Sigmoid colon (tissue), 7 donors: ENCODE measurements at places on chromosomes 5 and 9. TPM values are rescaled to one million over a fixed set of nuclear protein-coding genes. Genes with fewer than 3 reads are reported as not detected.

DNA sequence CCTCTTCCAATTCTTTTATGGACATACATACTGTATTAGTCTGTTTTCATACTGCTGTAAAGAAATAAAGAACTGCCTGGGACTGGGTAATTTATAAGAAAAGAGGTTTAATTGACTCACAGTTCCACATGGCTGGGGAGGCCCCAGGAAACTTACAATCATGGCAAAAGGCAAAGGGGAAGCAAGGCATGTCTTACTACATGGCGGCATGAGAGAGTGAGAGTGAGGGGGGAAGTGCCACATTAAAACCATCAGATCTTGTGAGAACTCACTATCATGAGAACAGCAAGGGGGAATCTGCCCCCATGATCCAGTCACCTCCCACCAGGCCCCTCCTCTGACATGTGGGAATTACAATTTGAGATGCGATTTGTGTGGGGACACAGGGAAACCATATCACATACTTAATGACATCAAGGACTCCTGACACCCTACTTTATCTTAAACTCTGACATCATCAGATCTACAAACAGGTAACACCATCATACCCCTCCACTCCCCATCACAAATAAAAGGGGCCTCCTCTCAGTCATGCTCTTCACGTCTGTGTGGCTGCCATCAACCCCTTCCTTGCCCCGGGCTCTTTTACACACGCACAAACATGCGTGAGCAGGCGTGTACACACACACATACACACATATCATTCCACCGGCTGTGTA is 9.7 kb downstream of the ANKRD33B start:
- H3K4me1 ChIP-seq = peaks cover 7% of the 10 kb centered on the region
- no peaks in the 10 kb centered on the region for H3K36me3 ChIP-seq
- DNase-seq = peak; percentile 12
- H3K27me3 ChIP-seq = no peaks in the 10 kb centered on the region
- no peak overlapping the region for H3K27ac ChIP-seq

- DNase-seq = no peak
- H3K27ac ChIP-seq = no peak overlapping the region
- peaks cover 14% of the 10 kb centered on the region for H3K4me1 ChIP-seq
- H3K36me3 ChIP-seq = no peaks in the 10 kb centered on the region
- H3K27me3 ChIP-seq = no peaks in the 10 kb centered on the region
- H3K4me3 ChIP-seq = no peak overlapping the region
Observed at GRCh38 chr9:18542837-18543405, 69.0 kb downstream of the ADAMTSL1 start.

DNA sequence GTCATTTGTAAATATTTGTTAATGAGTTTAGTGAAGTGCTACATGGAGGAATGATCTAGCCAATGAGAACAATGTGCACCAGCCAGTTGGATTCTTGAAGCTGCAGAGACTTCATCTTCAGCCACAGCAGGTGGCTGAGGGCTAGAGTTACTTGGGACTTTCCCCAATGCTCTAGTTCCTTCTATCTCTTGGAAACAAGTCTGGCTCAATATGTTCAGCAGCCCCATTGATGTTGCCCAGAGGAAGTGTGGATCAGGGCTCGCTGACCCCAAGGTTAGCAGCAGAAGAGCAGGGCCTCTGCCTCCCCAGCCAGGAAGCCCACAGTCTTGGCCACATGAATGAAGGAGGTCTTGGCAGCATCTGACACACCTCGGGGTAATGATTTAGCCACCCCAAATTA is 117.5 kb downstream of the SLC1A3 start:
- no peak overlapping the region for H3K27ac ChIP-seq
- no peaks in the 10 kb centered on the region for H3K27me3 ChIP-seq
- H3K4me3 ChIP-seq = no peak overlapping the region
- H3K36me3 ChIP-seq = no peaks in the 10 kb centered on the region
- DNase-seq = no peak
- no peaks in the 10 kb centered on the region for H3K4me1 ChIP-seq

GRCh38 chr5:131382407-131383395 is 118.8 kb downstream of the CDC42SE2 start:
- no peak overlapping the region for H3K27ac ChIP-seq
- no peak for DNase-seq
- H3K36me3 ChIP-seq = peaks cover 2% of the 10 kb centered on the region
- H3K27me3 ChIP-seq = no peaks in the 10 kb centered on the region

GRCh38 chr9:89874351-89875321 is 269.8 kb downstream of the GADD45G start:
- H3K27me3 ChIP-seq = no peaks in the 10 kb centered on the region
- H3K4me3 ChIP-seq = no peak overlapping the region
- peak overlapping the region; percentile 71 for H3K27ac ChIP-seq
- H3K4me1 ChIP-seq = peaks cover 59% of the 10 kb centered on the region
- H3K36me3 ChIP-seq = no peaks in the 10 kb centered on the region
- DNase-seq = peak; percentile 72

GRCh38 chr5:175305251-175305650 is 138.7 kb downstream of the DRD1 start:
- DNase-seq = no peak
- no peaks in the 10 kb centered on the region for H3K36me3 ChIP-seq
- H3K27me3 ChIP-seq = no peaks in the 10 kb centered on the region
- no peak overlapping the region for H3K4me3 ChIP-seq
- no peak overlapping the region for H3K27ac ChIP-seq
- H3K4me1 ChIP-seq = no peaks in the 10 kb centered on the region

- no peak overlapping the region for H3K27ac ChIP-seq
- no peaks in the 10 kb centered on the region for H3K27me3 ChIP-seq
- no peaks in the 10 kb centered on the region for H3K4me1 ChIP-seq
Observed at GRCh38 chr9:83656032-83656680, 33.2 kb downstream of the IDNK start.

GRCh38 chr5:149299451-149300054 is 27.9 kb downstream of the AFAP1L1 start:
- no peak overlapping the region for H3K27ac ChIP-seq
- H3K4me1 ChIP-seq = no peaks in the 10 kb centered on the region
- H3K4me3 ChIP-seq = no peak overlapping the region
- H3K36me3 ChIP-seq = no peaks in the 10 kb centered on the region

- no peak overlapping the region for H3K4me3 ChIP-seq
- no peak for DNase-seq
- H3K27ac ChIP-seq = peak overlapping the region; percentile 2
- H3K27me3 ChIP-seq = no peaks in the 10 kb centered on the region
- H3K4me1 ChIP-seq = peaks cover 74% of the 10 kb centered on the region
- H3K36me3 ChIP-seq = no peaks in the 10 kb centered on the region
Observed at GRCh38 chr9:129998491-129999140, 44.4 kb downstream of the FNBP1 start.

ATP6V1G1 gene
- 114 TPM for polyA plus RNA-seq

DNA sequence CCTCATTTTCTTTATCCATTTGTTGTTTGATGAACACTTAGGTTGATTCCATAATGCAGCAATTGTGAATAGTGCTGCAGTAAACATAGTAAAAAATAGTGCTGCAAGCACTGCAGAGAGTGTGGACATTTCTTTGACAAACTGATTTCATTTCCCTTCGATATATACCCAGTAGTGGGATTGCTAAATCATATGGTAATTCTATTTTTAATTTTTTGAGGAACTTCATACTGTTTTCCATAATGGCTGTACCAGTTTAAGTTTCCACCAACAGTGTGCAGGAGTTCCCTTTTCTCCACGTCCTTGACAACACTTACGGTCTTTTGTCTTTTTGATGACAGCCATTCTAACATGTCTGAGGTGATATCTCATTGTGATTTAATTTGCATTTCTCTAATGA is 138.2 kb upstream of the PLPPR1 start:
- no peak overlapping the region for H3K27ac ChIP-seq
- H3K4me3 ChIP-seq = no peak overlapping the region
- no peak for DNase-seq
- no peaks in the 10 kb centered on the region for H3K4me1 ChIP-seq

- H3K27me3 ChIP-seq = no peaks in the 10 kb centered on the region
- H3K27ac ChIP-seq = no peak overlapping the region
- DNase-seq = no peak
- no peaks in the 10 kb centered on the region for H3K4me1 ChIP-seq
Observed at GRCh38 chr5:25334350-25334749, 689.6 kb upstream of the CDH10 start.

DNA sequence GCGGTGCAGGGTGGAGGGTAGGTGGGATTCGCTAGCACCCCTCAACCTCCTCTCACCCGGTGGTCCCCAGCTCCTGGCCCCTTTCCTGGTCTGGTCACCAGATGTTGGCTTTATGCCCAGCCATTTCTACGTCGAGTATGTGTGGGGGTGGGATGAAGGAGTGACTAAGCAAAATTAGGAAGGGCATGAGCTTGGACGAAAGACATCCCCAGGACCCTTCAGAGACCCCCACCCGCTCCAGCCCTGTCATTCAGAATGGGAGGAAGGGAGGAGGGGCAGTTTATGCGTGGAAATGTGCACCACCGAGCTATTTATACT is 742 bp downstream of the BHMT2 start:
- DNase-seq = peak; percentile 65
- H3K27ac ChIP-seq = peak overlapping the region; percentile 52
- H3K36me3 ChIP-seq = no peaks in the 10 kb centered on the region
- H3K4me1 ChIP-seq = no peaks in the 10 kb centered on the region

DNA sequence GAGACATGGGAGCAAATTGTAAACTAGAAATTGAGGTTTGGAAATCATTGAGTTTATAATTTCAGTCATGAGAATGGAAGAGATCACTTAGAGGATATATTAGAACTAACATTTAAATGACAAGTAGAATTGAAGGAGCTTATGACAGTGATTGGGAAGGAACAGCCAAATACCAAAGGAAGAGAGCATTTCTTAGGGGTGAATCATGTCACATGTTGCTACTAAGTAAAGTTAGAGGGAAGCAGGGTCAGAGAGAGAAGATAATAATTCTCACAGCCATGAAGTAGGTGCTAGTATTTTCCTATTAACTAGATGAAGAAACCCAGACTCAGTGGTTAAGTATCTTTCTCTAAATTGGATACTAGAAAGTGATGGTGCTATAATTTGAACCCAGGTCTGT is 59.3 kb downstream of the COMMD10 start:
- H3K4me1 ChIP-seq = peaks cover 5% of the 10 kb centered on the region
- no peaks in the 10 kb centered on the region for H3K27me3 ChIP-seq
- no peak overlapping the region for H3K4me3 ChIP-seq
- no peak overlapping the region for H3K27ac ChIP-seq

DNA sequence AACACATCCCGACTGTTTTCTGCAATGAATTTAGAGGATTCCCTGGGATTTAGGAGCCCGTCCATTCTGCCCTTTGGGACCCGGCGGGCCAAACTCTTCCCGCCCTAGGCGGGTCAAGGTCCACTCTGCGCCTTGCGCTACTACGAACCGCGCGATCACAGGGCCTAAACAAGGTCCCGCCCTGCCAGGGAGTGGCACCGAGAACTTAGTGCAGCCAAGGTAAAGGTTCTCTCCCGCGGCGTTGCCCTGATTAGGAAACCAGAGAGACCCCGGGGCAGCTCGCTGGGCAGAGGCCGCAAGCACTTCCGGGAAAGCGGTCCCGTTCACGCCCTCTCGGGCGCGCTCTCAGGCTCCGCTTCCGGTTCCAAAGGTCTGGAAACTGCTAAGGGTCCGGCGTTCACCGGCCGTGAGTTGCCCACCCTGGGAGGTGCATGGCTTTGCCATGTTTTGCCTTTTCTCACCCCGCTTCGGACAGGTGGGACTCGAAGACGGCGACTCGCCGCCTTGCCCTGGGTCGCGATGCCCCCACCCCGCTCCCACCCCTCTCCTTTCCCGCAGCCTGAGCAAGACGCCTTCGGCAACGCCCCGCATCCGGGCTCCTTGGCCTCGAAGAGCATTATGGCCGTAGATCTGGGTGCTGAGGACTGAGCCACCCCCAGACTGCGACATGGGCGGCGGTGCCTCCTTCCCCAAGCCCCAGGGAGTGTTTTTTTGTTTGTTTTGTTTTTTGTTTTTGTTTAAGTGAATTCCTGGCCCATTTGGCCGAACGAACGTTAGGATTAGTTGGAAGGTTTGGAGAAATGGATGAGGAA is 23.4 kb downstream of the HNRNPK start:
- no peaks in the 10 kb centered on the region for H3K27me3 ChIP-seq
- peak overlapping the region; percentile 78 for H3K4me3 ChIP-seq
- H3K27ac ChIP-seq = peak overlapping the region; percentile 79
- peak; percentile 85 for DNase-seq
- no peaks in the 10 kb centered on the region for H3K36me3 ChIP-seq

GRCh38 chr5:173229382-173229959 is 5.5 kb downstream of the NKX2-5 start:
- H3K36me3 ChIP-seq = no peaks in the 10 kb centered on the region
- no peak overlapping the region for H3K27ac ChIP-seq
- peak overlapping the region; percentile 17 for H3K4me3 ChIP-seq
- DNase-seq = no peak
- peaks cover 44% of the 10 kb centered on the region for H3K27me3 ChIP-seq

GRCh38 chr5:100900142-100900795 is 2.8 kb downstream of the ST8SIA4 start:
- peak; percentile 67 for DNase-seq
- H3K4me3 ChIP-seq = peak overlapping the region; percentile 50
- H3K36me3 ChIP-seq = no peaks in the 10 kb centered on the region
- H3K4me1 ChIP-seq = peaks cover 22% of the 10 kb centered on the region

PKD2L2 gene
- not detected for polyA plus RNA-seq

DNA sequence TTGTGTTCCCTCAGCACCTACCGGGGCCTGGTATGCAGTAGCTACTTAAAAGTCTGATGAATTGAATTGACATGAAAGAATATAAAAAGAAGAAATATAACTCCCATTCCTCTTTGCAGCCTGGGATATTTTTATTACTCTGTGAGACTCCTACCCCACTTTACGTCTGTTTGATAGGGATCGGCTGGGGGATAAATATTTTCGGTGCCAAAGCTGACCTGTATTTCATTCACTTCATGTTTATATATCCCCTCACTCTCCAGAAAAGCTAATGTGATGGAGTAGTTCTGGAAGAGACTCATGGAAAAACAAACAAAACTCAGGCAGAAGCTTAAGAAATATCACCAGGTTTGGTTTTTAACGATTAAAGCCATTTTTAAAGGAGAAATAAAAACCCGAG is 108.2 kb upstream of the TBC1D2 start:
- H3K36me3 ChIP-seq = no peaks in the 10 kb centered on the region
- H3K4me3 ChIP-seq = no peak overlapping the region
- H3K27ac ChIP-seq = no peak overlapping the region
- no peak for DNase-seq
- H3K4me1 ChIP-seq = no peaks in the 10 kb centered on the region

GABRB2 gene
- polyA plus RNA-seq = 0.55 TPM

MEF2C gene
- 9.0 TPM for polyA plus RNA-seq

DNA sequence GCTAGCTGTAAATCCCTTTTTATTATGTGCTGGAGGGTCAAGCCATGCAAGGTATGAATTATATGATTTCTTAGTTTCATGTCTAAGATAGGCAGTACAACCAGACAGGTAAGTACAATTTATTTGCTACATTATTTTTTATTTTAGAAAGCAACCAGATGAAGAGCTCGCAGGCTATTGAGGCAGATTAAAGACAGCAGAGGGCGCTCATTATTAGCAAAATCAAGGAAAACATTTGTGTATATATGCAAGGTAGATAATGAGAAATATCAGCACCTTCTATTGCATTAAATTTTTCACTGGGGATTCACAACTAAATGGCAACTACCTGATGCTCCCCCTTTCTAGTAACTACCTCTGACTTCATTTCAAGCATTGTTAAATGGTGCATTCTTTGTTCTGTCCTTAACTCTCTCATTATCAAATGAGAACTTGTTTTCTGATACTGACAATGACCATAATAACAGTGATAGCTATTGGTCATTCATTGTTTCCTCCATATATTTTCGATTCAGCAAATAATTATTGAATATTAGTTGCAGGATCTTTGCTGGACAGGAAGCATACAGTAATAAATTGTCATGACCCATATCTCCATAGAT is 8.6 kb downstream of the SCGB3A2 start:
- H3K4me1 ChIP-seq = no peaks in the 10 kb centered on the region
- H3K27me3 ChIP-seq = no peaks in the 10 kb centered on the region
- H3K4me3 ChIP-seq = no peak overlapping the region
- no peak overlapping the region for H3K27ac ChIP-seq

CCL28 gene
- 18.0 TPM for polyA plus RNA-seq

- H3K27me3 ChIP-seq = no peaks in the 10 kb centered on the region
- no peak for DNase-seq
- no peak overlapping the region for H3K4me3 ChIP-seq
Observed at GRCh38 chr9:119252671-119253299, 116.5 kb downstream of the BRINP1 start.

GFRA3 gene
- polyA plus RNA-seq = not detected
